ENCODE measurements at places on chromosomes 7 and 10. TPM values are rescaled to one million over a fixed set of nuclear protein-coding genes. Genes with fewer than 3 reads are reported as not detected.

Gene LRRTM3
- not detected for total RNA-seq

Gene OR6V1
- not detected for total RNA-seq

Gene SPDYE1
- total RNA-seq: not detected

Gene AASS
- 14.3 TPM for total RNA-seq

Gene PRRT4
- total RNA-seq: not detected

Gene NPSR1
- not detected for total RNA-seq

Gene CYP2E1
- 0.38 TPM for total RNA-seq

Gene PARG
- total RNA-seq: 18.7 TPM

Gene STEAP1B
- total RNA-seq: 0.13 TPM

Gene HEPACAM2
- total RNA-seq: not detected

Gene HTRA1
- 265 TPM for total RNA-seq

Gene VIM
- total RNA-seq: 7,540 TPM

Gene SPDYE2B
- total RNA-seq: not detected

Gene CCDC146
- 0.63 TPM for total RNA-seq

Gene ZNF485
- total RNA-seq: 1.5 TPM

Gene GDF2
- not detected for total RNA-seq

Gene UTF1
- total RNA-seq: not detected

Gene GDF10
- total RNA-seq: not detected

Gene C7orf33
- total RNA-seq: not detected

Measured in mesangial cell (primary cell).